ENCODE measurements at places on chromosomes 6 and 20. TPM values are rescaled to one million over a fixed set of nuclear protein-coding genes. Genes with fewer than 3 reads are reported as not detected.

DNA sequence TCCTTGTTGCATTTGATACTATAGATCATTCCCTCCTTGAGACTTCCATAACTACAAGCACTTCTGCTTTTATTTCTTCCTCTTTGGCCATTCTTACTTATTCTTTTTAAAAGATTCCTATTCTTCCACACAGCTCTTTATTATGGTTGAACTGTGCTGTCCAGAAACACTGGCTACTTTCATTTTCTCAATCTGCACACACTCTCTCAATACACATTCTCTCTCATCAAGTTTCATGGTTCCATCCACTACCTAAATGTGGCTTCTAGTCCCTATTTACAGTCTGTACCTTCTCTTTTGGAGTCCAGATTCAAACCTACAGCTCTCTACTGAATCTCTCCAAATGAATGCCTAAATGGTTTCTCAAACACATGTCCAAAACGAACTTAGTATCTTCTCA, 214.3 kb upstream of the RSPO3 start:
- DNase-seq: no peak

HTR1E gene
- total RNA-seq: not detected

TSBP1 gene
- total RNA-seq: not detected

SS18L1 gene
- total RNA-seq: 26.1 TPM

- no peak for DNase-seq
These were observed 49.4 kb upstream of the FAM135A start for GRCh38 chr6:70363741-70364493.

GRCh38 chr6:148698671-148699180, 48.1 kb upstream of the UST start:
- no peak for DNase-seq

KIF16B gene
- 10.6 TPM for total RNA-seq

PGM3 gene
- 61.5 TPM for total RNA-seq

DNA sequence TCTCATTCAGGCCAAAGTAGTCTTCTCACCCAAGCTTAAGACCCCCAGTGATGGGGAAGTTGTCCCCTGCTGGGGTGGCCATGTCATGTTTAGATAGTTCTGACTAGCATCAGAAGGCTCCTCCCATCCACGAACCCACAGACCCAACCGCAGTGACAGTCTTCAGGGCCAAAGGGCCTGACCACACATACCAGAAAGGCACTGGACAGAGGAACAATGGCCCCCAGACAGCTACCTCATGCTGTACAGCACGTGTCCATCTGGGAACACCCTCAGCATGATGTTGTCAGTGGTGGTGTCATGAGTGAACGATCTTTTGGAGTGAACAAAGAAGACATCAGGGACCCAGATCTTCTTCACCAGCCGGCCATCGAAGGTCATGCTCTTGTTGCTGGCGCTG, 46.3 kb downstream of the GABRR2 start:
- no peak for DNase-seq

C20orf204 gene
- 0.04 TPM for total RNA-seq

DNA sequence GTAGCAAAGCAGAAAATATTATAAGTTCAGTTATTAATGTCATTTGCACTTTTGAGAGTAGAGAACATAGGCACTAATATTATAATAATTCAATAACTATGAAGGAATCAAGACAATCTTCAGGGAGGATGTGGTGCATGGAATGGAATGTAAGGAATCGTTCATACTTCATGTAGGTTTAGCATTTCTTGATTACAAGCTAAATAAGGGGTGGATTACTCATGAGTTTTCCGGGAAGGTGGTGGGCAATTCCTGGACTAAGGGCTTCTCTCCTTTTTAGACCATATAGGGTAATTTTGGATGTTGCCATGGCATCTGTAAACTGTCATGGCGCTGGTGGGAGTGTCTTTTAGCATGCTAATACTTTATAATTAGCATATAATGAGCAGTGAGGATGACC, 9.1 kb upstream of the BTNL2 start:
- no peak for DNase-seq

ADGRF5 gene
- total RNA-seq: not detected

DNA sequence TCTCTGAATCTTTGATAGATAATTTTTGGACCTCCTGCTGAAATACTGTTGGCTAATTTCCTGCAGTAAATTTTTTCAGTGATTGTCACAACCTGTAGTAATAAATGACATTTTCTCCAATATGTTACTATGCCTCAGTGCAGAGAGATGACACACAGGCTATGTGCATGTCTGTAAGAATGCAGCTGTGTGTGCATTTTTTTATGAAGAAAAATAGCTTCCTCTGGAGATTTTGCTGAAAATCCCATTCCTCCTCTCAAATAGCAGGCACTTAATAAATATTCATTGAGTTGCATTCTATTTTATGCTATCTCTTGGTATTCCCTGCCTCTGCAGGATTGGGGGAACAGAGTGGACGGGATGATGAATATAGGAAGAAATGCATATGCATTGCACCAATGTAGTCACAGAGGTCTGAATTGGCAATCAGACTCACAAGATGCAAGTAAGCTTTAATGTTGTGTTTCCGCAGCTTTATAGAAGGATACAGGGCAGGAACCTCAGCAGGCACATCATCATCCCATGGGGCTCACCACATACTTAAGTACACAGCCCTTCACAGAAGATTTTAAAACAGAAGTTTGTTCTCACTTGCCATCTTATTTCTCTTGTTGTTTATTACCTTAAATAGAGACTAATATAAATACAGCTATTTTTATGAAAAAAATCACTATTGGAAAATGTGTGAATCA, 474.7 kb downstream of the EPM2A start:
- DNase-seq: no peak

SEMG1 gene
- not detected for total RNA-seq

DNA sequence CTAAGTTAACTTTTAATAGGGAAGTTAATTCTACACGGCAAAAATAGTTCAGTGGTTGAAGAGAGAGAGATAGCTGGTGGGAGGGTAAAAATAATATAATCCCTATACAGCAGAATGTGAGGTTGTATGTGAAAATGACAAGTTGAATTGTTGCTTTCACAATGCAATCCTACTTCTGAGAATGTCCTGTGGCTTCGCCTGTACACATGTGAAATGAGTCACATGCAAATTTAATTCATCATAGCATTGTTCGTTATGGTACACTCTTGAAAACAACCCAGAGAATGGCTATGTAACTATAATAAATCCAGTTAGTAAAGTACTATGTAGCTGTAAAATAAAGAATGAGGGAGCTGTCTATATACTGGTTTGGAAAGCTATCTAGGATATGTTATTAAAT, 46.0 kb upstream of the HINT3 start:
- no peak for DNase-seq

GRCh38 chr6:26375270-26375669, 7.6 kb upstream of the BTN2A2 start:
- DNase-seq: peak; percentile 23

DNA sequence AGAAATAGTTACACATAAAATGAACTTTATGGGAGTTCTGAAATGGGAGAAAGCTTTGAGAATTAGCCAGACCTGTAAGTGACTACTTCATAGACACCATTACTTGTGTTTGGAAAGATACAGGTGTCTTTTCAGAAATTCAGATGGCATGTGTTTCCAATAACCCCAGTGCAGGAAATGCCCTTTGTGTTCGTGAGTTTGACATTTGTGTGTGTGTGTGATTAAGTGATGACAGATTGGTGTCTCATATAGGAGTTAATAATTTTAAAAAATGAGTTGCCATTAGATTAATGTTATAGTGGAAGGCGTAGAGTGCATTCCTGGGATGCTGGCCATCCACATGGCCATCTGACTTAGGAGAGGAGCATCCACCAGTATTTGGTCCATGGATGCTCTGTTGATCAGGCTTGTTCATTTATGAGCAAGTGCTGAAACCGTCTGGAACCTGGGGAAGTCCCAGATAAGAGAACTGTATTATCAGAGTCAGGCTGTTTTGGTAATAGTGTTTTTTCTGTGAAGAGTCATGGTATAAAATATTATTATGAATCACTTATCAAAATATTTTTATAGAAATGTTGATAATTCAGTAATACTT, 3.1 kb downstream of the STK4 start:
- no peak for DNase-seq

DNA sequence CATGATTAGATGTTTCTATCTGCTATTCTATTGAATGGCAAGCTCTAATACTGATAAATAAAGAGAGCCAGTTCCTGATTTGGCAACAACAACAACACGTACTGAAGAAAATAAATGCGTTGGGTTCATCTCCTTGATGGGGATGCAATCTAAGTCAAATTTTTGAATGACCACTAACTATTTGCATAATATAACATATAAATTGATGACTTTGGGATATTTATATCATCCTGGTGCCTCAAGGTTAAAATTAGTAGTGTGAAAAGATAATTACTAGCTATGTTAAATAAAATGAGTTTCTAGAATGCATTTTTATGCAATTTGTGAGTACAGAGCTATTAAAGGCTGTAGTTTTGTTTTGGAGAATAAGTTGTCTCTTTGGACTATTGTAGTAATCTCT, 896.4 kb downstream of the KIF16B start:
- no peak for DNase-seq

- no peak for DNase-seq
These were observed 431.8 kb upstream of the SOX4 start for GRCh38 chr6:21161707-21162106.

- peak; percentile 21 for DNase-seq
These were observed 14.0 kb upstream of the SERPINB9 start for GRCh38 chr6:2917065-2917464.

PI3 gene
- total RNA-seq: not detected

SLC22A2 gene
- total RNA-seq: not detected

DNA sequence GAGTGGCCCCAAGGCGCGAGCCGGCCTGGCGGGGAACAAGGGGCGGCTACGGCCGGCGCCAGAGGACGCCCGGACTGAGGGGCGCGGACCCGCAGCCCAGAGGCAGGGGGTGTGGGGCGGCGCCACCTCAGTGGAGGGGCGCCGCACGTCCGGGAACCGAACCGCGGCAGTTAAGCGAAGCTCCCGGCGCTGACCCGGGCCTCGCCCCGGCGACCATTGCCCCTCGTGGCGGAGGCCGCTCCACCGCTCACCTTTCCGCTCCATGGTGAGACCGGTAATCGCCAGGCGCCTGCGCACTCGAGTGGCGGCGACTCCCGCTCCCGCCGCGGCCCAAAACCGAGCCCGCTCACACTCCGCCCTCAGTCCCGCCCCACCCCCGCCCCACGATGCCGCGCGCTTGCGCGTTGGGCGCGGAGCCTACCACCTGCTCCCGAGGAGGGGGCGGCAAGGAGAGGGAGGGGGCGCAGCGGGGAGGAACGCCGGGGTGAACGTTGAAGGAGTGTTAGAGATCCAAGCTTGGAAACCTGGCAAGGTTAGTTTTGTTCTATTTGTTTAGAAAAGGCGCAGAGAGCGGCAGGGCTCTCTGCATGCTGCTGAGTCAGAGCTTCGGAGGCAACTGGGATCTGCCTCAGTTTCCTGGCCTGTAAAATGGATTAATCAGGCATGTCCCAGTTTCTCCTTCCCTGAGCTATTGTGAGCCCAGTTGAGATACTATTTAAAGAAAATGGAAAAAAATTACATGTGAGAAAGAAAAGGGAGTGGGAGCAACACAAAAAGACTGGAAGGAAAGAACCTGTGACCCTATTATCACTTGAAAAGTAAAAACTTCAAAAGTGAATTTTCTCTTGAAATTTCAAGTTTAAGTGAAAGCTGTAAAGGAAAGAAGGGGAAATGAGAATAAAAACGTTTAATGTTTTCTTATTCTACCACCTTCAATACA, at the start of gene SRPK1:
Gene SRPK1, minus strand, starts transcription at position 306 of the 940 bp plus-strand sequence. Its CDS starts 42 bp downstream, at position 264.
- peak; percentile 96 for DNase-seq

GRCh38 chr6:137880746-137881521, 13.9 kb downstream of the TNFAIP3 start:
- DNase-seq: no peak

DNA sequence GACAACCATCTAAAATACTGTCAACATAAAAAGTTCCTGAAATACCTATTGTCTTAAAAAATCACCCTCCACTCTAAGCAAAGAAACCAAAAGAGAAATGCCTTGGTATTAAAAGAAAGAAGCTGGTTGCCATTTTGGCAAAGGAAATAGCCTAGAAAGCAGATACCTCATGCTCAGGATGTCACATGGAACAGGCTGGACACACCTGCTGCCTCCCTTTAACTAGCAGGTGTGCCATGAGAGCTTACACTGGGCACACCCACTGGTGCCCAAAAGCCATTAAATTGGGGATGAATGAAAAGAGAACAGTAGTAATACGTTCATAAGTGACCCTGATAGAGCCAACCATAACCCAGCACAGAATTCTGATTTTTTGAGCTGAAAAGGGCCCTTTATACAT, 1.5 kb downstream of the SLC23A2 start:
- DNase-seq: no peak

FERMT1 gene
- total RNA-seq: 1.3 TPM

SAMD10 gene
- 0.19 TPM for total RNA-seq

- DNase-seq: peak; percentile 80
These were observed 13.8 kb downstream of the UCKL1 start for GRCh38 chr20:63942250-63942951.

EYA2 gene
- 1.8 TPM for total RNA-seq
